ENCODE measurements at places on chromosomes 13 and 19. TPM values are rescaled to one million over a fixed set of nuclear protein-coding genes. Genes with fewer than 3 reads are reported as not detected.

- DNase-seq = peak; percentile 84
Measured at GRCh38 chr19:1133471-1133929, 29.7 kb downstream of the GPX4 start.

Gene FBN3
- total RNA-seq = 0.03 TPM

Gene SRRM5
- total RNA-seq = 1.6 TPM

Gene DIAPH3
- total RNA-seq = 0.45 TPM

DNA sequence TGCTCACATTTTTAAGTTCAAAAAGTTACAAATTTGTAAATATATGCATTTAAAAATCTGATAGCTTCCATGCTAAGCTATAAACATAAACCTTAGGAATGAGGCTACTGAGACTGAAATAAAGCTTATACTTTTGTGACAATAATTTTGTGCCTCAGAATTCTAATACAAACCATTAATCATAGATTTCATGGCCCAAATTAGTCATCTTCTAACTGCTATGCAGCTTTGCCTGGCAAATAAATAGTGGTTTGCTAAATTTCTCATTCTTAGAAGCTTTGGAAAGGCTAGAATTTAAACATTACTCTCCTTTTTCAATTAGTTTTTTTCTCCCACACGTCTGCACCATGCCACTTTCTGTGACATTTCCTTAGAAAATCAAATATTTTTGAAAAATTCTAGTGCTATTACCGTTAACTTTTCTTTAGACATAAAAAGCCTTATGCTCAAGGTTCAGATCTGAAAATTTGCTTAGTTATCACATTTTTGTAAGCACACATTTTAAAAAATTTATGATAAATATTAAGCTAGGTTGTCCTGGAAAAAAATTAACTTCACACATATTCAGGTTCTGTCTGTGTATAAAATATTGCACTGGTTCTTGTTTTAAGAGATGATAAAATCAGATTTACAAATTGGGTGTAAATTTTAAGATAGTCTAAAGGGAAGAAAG lies 46.9 kb downstream of the FNDC3A start:
- DNase-seq = no peak

- no peak for DNase-seq
Measured at GRCh38 chr13:45055198-45055901, 65.0 kb upstream of the GTF2F2 start.

Gene EID2B
- 5.8 TPM for total RNA-seq

DNA sequence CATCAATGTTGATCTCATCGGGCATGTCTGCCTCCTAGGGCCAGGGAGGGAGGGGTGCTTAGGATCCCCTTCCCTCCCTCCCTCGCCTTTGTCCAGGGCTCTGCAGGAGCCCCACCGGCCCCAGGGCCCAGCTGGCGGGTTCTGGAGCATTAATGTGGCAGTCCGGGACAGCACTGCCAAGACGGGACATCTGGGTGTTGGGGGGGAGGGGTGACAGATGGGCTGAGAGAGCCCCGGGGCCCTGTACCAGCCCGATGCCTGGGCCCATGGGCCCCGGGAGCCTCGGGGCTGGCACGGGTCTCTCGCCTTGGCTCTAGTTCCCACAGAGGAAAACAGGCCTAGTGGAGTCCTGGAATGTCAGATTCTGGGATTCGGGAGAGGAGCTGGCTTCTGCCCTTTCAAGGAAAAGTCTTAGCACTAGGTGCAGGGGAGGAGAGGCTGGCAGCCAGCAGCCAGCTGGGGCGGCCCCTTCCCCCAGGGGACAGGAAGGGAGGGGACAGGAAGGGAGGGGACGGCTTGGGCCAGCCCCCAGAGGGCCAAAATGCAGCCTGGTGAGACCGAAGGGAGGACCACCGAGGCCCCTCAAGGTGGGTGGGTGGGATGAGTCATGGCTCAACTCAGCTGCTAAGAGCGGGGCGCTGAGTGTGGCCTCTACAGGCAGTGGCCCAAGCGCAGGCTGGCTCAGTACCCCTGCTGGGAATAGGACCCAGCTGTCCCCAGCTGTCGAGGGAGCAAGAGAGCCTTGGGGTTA lies 3.1 kb downstream of the PPP1R14A start:
- no peak for DNase-seq

Gene ZNF571
- total RNA-seq = 10.1 TPM

DNA sequence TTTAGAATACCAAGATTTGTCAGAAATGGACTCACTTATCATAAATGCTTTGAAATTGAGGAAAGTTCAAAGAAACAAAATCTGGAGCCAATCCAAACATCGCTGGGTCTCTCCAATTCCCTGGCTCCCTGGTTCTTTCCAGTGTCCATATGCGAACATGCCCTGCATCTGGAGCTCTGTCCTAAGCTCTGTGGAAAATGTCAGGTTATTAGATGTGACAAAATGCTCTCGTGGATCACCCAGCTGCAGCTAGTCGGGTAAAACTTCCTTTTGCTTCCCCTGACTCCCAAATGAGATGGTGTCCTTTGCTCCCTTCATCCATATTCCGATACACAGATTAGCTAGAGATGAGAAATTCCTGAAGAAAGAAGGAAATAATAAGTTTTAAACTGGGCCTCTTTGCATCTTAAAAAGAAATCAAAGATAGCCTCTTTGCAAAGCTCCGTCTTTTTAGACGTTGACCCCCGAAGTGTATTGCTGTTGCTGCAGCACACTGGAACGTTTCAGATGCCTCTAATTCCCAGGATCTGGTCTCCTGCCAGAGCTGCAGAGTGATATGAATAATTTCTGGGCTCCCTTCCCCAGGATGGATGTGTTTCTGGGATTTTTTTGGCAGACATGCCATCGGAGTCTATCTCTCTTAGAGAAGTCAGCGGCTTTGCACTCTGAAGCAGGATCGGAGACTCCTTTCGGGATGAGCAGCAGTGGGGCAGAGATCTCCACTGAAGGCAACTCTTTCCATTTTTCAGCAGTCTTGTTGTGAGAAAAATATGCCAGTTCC lies 102.9 kb downstream of the TEX26 start:
- DNase-seq = no peak
